Stimulated activated CD8-positive, alpha-beta memory T cell treated with anti-CD3 and anti-CD28 coated beads, Interleukin-15, amount 100 ng/mL, for 4 hours (primary cell): ENCODE measurements at places on chromosomes 7 and 10.

DNA sequence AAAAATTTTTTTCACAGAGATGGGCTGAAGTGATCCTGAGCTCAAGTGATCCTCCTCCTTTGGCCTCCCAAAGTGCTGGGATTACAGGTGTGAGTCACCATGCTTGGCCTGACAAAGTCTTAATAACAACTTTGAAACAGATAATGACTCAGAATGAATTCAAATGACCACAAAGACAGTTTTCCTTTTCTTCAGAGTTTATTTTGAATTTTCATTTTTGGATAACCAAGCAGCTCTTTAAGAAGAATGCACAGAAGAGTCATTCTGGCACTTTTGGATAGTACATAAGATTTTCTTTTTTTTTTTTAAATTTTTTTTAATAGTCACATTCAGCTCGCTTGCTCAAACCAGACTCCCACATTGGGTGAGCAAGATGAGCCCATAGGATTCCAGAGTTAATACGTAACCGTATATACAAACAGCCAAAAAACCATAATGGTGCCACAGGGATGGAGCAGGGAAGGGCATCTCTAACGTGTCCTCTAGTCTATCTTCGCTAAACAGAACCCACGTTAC is 43.0 kb upstream of the NMT2 start:
- DNase-seq: no peak

GRCh38 chr10:101067356-101068083 is 5.7 kb downstream of the KAZALD1 start:
- peak; percentile 54 for DNase-seq

DNA sequence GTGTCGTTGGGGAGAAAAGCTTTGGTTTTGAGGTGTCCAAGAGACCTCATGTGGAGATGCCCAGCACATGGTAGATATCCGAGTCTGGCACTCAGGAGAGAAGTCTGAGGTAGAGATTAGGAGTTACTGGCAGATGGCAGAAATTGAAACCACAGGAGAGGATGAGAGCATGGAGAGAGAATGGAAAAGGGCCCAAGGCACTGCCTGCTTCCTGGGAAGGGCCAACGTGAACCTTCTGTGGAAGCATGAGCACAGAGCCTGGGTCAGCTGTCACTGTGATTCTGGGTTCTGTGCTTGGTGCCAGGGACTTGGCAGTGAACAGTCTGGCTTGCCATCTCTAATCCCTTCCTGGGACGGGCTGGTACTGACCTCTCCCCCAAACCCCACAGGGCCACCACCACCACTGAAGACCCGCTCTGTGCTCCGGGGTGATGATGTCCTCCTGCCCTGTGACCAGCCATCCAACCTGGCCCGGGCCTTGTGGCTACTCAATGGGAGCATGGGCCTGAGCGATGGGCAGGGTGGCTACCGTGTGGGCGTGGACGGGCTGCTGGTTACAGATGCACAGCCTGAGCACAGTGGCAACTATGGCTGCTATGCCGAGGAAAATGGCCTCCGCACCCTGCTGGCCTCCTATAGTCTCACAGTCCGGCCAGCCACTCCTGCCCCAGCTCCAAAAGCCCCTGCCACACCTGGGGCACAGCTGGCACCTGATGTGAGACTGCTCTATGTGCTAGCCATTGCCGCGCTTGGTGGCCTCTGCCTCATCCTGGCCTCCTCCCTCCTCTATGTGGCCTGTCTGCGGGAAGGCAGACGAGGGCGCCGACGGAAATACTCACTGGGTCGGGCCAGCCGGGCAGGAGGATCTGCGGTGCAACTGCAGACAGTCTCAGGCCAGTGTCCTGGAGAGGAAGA is 4.1 kb downstream of the MRPL43 start:
- no peak for DNase-seq

DNA sequence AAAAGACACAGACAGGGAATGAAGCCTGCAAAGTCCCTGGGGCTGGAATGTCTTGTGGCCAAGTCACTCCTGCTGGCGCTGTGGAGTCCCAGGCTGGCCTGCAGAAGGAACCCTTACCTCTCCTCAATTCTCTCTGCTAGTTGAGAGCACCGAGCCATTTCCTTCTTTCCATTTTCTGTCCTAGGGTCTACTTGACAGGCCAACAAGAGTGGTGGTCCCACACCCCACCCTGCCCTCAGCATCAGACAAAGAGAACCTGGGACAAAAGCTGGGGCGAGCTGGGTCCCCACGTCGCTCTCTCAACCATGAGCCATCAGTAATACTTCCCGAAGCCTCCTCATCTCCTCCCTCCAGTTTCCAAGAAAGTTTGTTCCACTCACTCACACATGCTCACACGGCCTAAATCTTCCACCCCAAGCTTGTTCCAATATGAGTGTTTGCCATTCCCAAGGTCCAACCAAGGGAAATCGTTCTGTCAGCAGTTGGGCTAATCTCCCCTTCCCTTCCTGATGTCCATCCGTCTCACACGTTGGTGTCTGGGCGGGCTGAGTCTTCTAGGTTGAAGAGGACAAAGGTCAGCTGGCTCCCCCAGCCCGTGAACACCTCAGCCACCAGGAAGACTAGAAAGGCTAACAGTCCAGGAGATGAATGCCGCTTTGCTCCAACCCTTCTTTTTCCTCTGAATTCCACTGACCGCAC is 44.3 kb downstream of the CLEC2L start:
- DNase-seq: no peak

- DNase-seq: no peak
These were observed 13.1 kb downstream of the GNAI1 start for GRCh38 chr7:80147543-80148391.

- DNase-seq: no peak
These were observed 120.0 kb downstream of the SEC23IP start for GRCh38 chr10:120012566-120012965.

DNA sequence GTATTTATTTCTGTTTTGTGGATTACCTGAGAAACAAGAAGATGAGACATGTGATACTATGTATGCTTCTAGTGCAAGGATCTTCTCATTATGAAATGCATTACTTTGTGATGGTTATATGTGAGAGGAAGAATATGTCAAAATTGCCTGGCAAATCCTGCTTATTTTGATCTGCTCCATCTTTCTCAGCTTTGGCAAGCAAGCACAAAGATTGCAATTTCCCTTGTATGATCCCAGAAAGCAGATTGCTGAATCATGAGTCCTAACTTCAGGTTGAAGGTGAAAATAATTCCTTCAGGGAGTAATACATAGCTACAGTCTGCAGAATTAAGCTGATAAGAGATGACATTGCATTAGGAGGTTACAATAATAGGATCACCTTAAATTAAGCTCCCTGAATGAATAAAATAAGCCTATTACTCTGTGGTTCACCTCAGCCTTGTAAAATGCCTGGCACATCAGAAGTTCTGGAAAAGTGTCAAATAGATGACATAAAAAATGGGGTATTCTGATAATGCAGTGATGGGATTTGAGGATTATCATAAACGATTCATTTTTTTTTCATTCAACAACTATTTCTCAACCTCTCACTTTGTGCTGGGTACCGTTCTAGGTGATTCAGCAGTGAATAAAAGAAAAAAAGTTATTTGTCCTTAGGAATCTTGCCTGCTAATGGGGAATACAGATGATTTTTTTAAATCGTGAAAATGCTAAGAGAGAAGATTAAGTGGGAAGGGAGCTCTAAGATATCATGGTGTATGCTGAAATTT is 120.7 kb downstream of the CHN2 start:
- DNase-seq: no peak

DNA sequence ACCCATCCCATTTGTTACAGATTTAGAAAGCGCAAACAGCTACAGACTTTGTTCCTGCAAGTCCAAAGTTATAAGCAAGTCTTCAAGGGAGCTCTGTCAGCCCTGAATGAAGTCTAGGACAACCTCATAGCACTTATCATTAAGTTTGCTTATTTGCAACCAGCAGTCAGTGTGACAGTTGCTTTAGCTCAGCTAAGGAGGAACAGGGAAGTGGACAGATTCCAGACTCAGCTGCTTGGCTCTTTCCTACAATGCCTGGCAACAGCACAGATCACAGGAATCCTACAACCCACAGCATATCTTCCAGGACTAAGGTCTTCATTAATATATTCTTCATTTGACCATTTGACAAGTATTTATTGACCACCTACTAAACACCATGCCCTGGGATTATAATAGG is 17.4 kb upstream of the KIF5B start:
- no peak for DNase-seq

DNA sequence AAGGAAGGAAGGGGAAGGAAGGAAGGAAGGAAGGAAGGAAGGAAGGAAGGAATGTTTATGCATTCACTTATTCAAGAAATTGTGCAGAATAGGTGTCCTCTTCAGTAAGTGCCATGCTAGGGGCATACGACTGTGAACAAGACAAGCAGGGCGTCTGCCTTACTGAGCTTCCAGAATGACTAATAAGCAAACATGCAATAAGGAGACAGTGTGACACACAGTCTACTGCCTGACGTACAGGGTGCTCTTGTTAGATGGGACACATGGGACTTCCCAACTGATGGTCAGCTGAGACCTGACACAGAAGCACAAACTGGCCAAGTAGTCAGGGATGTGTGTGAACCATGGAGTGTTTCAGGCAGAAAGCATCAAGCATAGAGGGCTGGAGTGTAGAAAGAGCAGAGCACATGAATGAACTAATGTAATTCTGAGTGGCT is 18.2 kb downstream of the DNAJC12 start:
- no peak for DNase-seq

DNA sequence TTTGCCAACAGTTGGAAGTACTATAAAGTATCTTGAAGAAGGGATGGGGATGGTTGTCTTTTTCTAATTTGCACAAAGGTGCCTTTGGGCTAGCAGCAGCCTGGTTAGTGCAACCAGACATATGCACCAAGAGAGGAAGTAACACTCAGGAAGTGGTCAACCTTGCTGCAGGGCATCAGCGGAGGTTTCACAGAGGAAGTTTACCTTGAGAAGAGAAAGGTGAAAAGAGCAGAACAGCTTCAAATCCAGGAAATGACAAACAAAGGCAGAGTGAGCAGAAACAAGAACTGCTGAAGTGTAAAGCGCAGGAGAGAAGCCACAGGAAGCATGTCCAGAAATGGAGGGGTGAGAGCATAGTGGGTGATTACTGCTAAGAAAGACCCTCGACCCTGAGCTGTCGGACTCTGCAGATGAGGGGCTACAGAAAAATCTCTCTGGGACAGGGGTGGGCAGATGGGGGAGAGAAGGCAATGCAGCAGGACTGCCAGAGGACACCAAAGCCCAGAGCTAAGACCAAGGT is 66.9 kb downstream of the STK17A start:
- peak; percentile 44 for DNase-seq

DNA sequence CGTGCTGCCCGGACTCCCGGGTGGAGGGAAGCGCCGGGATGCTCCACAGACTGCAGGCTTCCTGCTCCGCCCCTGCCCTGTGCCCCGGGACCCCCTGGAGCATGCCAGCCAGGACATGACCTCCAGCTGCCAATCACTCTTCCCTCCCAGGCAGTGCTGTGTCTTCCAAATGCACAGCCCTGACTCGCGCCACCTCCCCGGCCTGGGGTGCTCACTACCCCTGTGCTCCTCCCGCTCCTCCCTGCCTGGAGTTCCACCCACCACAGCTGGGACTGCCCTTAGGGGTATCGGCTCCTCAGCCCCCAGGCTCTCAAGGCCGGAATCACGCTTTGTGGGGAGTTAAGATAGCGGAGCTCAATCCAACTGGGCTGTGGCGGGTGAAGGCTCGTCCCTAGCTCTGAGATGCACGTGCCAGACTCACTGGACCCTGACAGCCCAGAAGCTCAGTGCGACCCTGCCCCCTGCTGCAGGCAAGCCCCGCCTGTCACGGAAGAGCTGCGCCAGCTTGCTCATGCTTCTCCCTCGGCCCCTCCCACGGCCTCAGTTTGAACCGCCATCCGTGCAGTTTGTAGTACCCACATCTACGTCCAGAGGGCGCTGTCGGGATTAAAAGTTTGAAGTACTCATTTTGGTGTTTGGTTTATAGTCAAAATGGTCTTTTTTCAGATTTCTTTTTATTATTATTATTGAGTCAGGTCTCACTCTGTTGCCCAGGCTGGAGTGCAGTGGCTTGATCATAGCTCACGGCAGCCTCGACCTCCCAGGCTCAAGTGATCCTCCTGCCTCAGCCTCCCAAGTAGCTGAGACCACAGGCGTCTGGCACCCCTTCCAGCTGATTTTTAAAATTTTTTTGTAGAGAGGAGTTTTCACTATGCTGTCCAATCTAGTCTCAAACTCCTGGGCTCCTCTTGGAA is 142.5 kb upstream of the TCERG1L start:
- DNase-seq: peak; percentile 22

DNA sequence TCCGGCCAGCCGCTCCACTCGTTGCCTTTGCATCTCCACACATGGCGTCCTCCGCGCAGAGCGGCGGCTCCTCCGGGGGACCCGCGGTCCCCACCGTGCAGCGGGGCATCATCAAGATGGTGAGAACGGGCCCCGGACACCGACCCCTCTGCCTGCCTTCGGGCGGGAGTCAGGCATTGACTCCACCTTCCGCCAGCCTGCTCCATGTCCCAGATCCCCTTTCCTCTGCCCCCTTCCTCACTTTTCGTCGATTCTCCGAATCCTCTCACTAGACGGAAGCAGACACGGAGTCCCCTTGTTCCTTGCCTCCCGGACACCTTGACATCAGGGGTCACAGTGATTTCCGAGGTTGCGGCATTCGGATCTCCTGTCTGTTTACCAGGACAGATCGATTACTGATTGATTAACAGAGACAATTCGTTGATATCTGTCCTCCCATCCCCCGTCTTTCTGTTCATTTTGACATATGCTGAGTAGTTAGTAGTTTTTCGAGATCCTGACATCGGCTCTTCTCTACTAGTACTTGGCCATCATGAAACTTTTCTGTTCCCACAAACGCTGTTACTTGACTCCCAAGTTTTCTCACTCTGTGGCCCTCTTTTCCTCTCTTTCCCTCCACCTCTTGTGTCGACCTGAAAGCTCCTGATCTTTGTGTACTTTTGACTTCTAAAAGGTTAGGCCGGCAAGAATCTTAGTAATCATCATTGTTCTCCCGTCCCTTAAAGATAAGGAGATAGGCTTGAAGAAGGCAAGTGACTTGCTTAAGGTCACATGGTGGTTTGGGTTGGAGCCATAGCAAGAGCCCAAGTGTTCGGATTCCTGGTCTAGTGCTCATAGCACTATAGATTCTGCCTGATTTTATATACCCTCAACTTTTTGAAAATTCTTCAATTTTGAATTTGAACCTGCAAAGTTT is 597 bp downstream of the SND1 start:
- no peak for DNase-seq

GRCh38 chr10:116265686-116266085 is 7.3 kb downstream of the GFRA1 start:
- no peak for DNase-seq

DNA sequence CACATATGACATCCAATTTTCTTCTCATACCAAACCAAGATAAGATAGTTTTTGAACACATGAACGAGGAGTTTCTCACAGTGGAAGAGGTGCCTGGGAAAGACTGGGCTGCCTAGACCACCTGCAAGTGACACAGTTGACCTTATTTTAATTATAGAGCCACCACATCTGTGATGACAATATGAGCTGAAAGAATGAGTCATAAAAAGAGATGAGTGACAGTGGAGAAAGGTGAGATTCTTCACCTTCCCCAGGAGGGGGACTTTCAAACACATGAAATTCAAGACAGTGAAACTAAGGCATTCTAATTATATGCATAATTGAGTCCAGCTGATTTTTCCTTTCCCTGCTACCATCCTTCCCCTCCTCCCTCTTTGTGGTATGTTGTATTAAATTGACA is 475.5 kb downstream of the NXPH1 start:
- no peak for DNase-seq

- DNase-seq: no peak
These were observed 101.2 kb downstream of the RPS24 start for GRCh38 chr10:78134773-78135306.

- DNase-seq: no peak
These were observed 22.3 kb downstream of the ZNF783 start for GRCh38 chr7:149284343-149284742.
